H9 (cell line): ENCODE measurements at places on chromosomes 3 and 15.
A peak's percentile ranks its signal among the peaks of the same experiment; 100 is the strongest.

DNA sequence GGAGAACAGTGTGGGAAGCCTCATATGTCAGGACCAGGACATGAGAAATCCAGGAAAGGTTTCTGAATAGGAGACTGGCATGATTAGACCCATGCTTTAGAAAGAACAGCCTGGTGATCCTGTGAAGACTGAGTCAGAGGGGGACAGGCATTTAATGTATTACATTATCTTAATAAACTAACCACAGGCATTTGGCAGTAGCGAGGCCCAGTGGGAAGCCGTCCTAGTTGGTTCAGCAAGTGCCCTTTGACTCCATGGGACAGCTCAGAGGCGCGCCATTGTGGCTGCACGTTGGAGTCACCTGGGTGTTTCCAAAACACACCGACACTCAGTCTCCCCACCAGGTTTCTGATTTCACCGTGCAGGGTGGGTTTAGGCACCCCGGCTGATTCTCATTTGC, 90.5 kb upstream of the DGKG start:
- DNase-seq, result no peak

DNA sequence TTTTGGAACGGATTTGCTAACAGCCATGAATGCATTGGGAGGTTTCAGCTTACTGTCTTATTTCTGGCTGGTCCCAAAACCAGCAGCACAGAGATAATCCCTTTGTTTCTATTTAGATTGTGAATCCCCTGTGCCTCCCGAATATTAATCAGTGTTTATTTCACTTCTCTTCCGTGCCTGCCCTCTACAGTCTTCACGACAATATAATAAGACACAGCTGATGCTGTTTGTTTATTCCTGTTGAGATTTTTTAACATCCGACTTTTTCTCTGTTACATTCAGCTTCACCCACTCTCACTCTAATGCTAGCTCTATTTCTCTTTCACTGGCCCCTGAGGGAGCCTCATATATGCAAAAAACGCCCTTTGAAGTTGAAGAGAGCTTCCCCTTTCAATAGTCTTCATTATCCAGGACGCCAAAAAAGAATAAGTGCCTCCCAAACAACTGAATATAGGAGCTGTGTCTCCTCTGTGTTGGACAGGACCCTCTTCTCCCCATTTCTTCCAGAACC, 995.3 kb downstream of the ROBO2 start:
- no peak for DNase-seq

DNA sequence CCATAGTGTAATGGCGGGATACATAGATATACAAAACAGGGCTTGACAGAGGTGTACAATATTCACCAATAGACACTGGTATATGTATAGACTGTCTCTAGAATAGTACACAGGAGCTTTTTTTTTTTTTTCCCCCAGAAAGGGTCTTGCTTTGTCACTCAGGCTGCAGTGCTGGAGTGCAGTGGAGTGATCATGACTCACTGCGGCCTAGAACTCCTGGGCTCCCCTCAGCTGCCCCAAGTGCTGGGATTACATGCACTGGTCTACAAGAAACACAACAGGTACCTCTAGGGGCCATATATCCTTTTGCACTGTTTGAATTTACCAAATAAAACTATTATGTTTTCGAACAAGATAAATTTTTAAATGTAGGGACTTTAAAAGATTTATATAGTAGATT, 12.3 kb downstream of the RHOA start:
- DNase-seq, result no peak

DNA sequence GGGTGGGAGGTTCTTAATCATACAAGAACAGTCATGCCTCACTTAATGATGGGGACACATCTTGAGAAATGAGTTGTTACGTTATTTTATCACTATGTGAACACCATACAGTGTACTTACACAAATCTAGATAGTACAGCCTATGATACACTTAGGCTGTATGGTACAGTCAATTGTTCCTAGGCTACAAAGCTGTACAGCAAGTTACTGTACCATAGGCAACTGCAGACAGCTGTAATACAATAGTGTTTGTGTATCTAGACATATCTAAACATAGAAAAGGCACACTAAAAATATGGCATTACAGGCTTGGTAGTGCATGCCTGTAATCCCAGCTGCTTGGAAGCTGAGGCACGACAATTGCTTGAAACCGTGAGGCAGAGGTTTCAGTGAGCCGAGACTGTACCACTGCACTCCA, 55.7 kb upstream of the PLXND1 start:
- DNase-seq, result no peak

DNA sequence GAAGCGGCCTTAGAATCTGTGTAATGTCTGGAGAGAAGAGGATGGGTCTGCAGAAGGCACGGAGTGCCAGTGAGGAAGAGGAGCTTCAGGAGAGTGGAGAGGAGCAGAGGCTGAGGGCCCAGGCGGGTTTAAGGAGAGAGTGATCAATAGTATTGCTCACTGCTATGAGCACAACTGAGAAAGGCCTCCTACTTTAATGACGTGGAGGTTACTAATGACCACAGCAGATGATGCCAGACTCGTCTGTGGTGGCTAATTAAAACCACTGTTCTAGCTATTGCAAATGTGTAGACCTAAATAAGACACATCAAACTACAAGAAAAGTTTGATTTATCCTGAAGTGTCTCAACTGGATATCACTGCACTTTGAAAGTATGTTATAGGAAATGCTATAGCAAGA, 33.2 kb downstream of the MTMR10 start:
- no peak for DNase-seq

- DNase-seq, result peak; percentile 8
Observed at GRCh38 chr15:25248583-25249235, 190.1 kb downstream of the UBE3A start.

- DNase-seq, result peak; percentile 90
Observed at GRCh38 chr3:124584552-124585391, 145.5 kb upstream of the UMPS start.

DNA sequence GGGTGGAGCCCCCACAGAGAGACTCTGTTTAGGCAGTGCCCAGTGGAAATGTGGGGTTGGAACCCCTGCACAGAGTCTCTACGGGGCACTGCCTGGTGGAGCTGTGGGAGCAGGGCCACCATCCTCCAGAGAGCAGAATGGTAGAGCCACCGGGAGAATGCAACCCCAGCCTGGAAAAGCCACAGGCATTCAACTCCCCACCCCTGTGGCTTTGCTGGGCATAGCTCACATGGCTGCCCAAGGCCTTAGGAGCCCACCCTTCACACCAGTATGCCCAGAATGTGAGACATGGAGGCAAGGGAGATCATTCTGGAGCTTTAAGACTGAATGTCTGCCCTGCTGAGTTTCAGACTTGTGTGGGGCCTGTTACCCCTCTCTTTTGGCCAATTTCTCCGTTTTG, 19.0 kb upstream of the CHCHD6 start:
- no peak for DNase-seq

DNA sequence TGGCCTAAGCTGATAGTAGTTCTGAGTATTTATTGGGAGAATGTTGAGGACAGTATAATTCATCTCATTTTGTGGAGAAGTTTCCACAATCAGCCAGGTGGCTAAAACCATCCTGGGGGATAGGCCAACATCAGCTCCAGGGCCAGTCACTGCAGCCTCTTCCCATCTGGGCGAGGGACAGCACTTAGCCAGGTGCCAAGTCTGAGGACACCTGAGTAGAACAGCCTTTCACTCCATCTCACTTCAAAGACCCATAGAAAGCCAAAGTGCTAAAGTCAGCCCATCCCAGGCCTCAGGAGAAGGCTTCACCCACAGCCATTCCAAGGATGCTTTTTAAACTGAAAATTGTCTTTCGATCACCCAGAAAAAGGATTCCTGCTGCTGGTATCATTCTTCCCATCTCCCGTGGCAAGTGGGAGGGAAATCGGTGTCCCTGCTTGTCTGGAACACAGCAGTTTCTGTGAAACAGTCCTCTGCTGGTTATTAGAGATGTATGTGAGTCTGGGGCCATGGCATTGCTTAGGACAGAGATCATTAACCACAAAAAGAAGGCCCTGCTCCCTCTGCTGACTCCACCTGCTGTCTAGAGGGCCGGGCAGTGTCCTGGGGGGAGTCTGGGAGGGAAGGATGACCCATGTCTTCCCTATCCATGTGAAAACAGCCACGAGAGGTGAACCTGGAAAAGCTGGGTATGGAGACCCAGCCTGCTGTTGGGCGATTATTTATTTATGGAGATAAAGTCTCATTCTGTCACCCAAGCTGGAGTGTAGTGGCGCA, 9.6 kb downstream of the CALML4 start:
- DNase-seq, result no peak

DNA sequence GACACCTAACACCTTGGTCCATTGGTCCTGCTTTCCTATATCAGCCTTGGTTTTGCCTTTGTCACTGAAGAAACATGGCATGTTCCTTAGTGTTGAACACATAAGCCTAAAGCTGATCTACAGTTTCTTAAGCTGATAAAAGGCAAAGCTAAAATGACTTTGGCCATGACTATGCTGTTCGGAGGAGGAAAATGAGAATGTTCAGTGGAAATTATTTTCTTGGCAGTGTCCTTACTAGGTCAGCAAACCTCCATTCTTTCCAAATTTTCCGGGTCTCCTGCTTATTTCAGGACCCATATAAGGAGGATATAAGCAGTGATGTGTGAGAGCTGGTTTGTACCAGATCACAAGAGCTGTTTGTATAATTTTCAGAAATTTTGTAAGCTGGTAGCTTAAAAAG, 832.9 kb upstream of the CFAP20DC start:
- DNase-seq, result no peak

- no peak for DNase-seq
Observed at GRCh38 chr3:127074900-127075360, 92.0 kb downstream of the PLXNA1 start.

DNA sequence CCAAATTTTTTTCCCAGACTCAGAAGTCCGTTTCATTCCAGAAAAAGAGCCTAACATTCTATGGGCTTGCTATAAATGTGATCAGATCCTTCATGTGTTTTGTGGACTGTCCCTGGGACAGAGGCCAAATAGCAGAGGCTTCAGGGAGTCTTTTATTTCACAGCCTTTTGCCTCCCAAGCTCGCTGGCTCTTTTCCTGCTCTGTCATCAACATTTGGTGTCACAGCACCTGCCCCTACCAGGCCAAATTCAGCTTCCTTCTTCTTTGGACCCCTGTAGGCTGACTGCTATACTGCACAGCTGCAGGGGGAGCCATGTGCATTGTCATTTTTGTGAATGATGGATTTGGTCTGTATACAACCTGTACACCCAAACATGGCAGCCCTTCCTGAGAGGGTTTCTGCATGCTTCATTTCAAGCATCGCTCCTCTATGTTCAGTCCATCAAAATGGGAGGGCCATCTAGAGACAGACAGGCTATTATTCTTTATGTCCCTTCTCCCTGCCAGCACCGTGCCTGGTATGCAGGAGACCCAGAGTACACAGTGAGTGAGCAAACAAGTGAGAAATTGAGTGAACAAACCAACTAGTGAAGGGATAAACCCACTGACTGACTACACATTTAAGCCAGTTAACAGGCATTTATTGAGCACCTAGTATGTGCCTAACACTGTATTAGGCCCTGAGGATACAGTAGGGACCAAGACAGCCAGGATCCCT, 17.9 kb upstream of the RPP14 start:
- DNase-seq, result no peak

- DNase-seq, result peak; percentile 64
Observed at GRCh38 chr15:58227706-58228543, 89.7 kb downstream of the AQP9 start.

- DNase-seq, result no peak
Observed at GRCh38 chr3:179308001-179308400, 14.8 kb upstream of the ZNF639 start.

GRCh38 chr15:85000189-85000864, 18.7 kb downstream of the PDE8A start:
- DNase-seq, result no peak

- DNase-seq, result peak; percentile 62
Observed at GRCh38 chr15:77768107-77768506, 135.4 kb upstream of the LINGO1 start.

GRCh38 chr3:116870379-116870778, 160.8 kb downstream of the TUSC7 start:
- DNase-seq, result no peak

GRCh38 chr15:73704869-73705645, 20.9 kb downstream of the CD276 start:
- DNase-seq, result peak; percentile 84

DNA sequence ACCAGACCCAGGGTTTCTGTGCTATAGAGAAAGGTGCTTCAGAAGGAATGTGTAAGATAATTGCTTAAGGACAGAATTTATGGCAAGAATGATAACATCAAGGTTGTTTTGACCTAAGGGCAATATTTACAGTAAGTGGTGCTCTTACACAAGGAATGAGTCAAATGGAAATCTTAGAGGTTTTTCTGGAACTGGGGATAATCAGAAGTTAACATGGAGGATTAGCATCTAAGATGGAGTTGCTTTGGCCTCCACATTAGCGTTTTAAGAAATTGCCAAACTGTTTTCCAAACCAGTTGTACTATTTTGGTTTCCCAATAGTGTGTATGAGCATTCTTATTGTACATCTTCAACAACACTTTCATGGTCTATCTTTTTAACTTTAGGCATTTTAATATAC, 3.1 kb downstream of the WDR93 start:
- DNase-seq, result no peak

GRCh38 chr15:52093539-52094510, 18.8 kb downstream of the BCL2L10 start:
- no peak for DNase-seq

GRCh38 chr3:28752290-28752689, 403.7 kb upstream of the AZI2 start:
- no peak for DNase-seq

GRCh38 chr3:152272771-152273242, 4.1 kb downstream of the MBNL1 start:
- no peak for DNase-seq

DNA sequence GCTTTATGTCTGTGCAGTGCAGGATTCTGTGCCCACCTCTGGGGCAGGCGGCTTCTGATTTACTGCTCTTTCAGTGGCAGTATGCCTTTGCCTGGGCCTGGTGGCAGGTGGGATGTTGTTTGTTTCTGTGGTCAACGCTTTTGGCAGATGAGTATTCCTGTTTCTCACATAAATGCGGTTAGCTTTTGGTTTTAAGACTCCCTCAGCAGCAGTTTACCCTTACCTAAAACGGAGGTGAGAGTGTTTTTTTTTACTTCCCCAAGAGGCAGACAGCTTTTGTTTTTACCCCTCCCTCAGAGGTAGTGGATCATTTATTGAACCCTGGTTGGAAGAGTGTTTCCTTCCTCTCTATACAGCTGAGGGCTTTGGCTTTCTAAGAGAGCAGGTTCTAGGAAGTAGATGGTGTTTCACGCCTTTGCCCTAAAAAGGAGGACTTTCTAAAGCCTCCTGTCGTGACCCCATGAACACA, 134.1 kb upstream of the PLSCR5 start:
- no peak for DNase-seq
